Naive B cell (primary cell): ENCODE measurements at places on chromosomes 1 and 21. TPM values are rescaled to one million over a fixed set of nuclear protein-coding genes. Genes with fewer than 3 reads are reported as not detected.

- no peak overlapping the region for H3K4me3 ChIP-seq
- no peak for DNase-seq
- no peaks in the 10 kb centered on the region for H3K27me3 ChIP-seq
- H3K27ac ChIP-seq: no peak overlapping the region
- no peaks in the 10 kb centered on the region for H3K4me1 ChIP-seq
These were observed 1131.4 kb downstream of the PLA2G4A start for GRCh38 chr1:187960125-187960638.

- no peak overlapping the region for H3K27ac ChIP-seq
- no peak for DNase-seq
- no peaks in the 10 kb centered on the region for H3K36me3 ChIP-seq
- no peak overlapping the region for H3K4me3 ChIP-seq
- H3K4me1 ChIP-seq: no peaks in the 10 kb centered on the region
These were observed 647 bp upstream of the SPRR1A start for GRCh38 chr1:152983234-152983633.

DAP3 gene
- 81.6 TPM for polyA plus RNA-seq

GRCh38 chr1:40653851-40654537 is 11.5 kb downstream of the RIMS3 start:
- no peak for DNase-seq
- no peak overlapping the region for H3K27ac ChIP-seq
- H3K4me1 ChIP-seq: peaks cover 12% of the 10 kb centered on the region
- H3K27me3 ChIP-seq: peaks cover 15% of the 10 kb centered on the region
- H3K4me3 ChIP-seq: no peak overlapping the region

DNA sequence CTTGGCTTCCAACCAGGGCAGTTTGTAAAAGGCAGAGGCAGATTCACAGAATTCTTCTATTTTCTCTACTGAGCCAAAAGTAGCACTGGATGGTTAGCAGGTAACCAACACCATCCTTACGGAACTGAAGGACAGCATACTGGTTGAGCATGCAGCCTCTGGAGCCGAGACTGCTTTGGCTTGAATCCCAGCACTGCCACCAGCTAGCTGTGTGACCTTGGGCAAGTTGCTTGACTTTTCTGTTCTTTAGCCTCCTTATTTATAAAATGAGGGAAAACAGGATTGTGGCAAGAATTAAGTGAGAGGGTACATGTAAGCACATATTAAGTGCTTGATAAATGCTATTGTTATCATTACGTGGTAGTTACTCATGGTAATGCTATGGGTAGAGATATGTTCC is 19.5 kb downstream of the CACNA1S start:
- DNase-seq: no peak
- H3K27me3 ChIP-seq: peaks cover 5% of the 10 kb centered on the region
- H3K27ac ChIP-seq: no peak overlapping the region

PROK1 gene
- polyA plus RNA-seq: not detected

DNA sequence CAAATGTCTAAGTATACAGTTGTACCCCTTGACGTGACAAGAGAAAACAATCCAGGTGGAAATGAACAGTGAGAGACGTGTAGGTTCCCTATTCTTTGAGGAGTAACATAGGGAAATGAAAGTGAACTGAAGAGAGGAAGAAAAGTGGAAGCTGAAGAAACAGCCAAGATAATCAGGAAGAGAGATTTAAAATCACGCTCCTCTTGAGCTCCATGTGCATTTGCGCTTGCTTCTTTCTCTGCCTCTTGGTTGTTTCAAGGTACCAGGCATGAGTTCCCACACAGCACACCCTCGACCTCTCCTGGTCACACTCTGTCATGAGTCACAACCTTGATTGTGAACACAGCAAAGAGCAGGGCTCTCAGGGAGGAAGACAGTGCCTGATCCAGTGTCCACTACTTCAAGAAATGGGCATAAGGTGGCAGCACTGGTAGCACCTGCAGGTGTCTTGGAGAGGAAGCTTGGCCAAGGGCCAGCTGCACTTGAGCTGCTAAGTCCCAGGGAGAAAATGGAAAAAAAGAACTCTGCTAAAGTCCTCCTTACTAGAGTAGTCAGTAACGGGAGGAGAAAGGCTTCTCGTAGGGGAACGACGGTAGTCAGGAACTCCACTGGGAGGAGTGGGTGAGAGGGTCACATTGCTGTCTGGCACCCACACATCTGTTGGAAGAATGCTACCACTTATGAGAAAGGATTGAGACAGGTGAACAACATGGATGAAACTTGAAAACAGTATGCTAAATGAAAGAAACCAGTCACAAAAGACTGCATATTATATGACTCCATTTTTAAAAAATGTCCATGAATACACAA is 18.3 kb upstream of the ARID1A start:
- peak; percentile 47 for DNase-seq
- no peaks in the 10 kb centered on the region for H3K36me3 ChIP-seq
- peaks cover 17% of the 10 kb centered on the region for H3K4me1 ChIP-seq
- no peak overlapping the region for H3K4me3 ChIP-seq
- no peaks in the 10 kb centered on the region for H3K27me3 ChIP-seq
- H3K27ac ChIP-seq: peak overlapping the region; percentile 60

DNA sequence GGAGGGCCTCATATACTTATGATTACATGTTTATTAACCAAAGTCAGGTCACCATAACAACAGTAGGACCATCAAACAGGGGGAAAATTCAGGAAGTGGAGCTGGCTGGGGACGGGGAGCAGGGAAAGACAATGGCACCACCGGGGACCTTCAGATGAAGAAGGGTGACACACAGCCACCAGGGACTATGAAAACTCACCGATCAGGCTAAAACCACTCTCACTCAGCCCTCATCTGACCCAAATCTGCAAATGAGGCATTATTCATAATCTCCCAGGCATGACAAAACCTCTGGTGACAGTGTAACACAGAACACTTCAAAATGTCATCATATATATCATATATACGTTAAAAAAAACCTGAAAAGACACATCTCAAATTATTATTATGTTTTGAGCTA is 11.2 kb downstream of the MKNK1 start:
- no peak overlapping the region for H3K27ac ChIP-seq
- peaks cover 23% of the 10 kb centered on the region for H3K4me1 ChIP-seq
- no peak for DNase-seq
- H3K4me3 ChIP-seq: no peak overlapping the region

DNA sequence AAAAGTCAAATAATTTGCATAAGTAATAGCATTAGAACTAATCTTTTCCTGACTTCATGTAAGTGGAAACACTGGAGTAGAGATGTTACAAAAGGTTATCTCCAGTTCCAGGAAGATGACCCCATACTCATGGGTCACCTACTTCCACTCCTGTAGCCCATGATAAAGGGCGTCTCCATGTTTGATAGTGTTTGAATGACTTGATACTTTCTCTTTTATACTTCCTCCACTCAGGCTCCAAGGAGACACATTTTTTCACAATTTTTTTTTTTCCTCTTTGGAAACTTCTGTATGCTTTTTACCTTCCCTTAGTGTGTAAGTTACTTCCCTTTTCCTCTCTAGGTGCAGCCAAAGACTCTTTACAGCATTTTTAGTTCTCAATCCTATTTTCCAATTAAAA is 382.1 kb upstream of the B3GALT2 start:
- peaks cover 23% of the 10 kb centered on the region for H3K4me1 ChIP-seq
- H3K27ac ChIP-seq: no peak overlapping the region
- no peaks in the 10 kb centered on the region for H3K36me3 ChIP-seq
- no peak for DNase-seq
- H3K4me3 ChIP-seq: no peak overlapping the region

- no peak overlapping the region for H3K4me3 ChIP-seq
- H3K27ac ChIP-seq: no peak overlapping the region
- peaks cover 12% of the 10 kb centered on the region for H3K27me3 ChIP-seq
- peaks cover 5% of the 10 kb centered on the region for H3K4me1 ChIP-seq
- DNase-seq: no peak
These were observed 152.8 kb downstream of the FOXD2 start for GRCh38 chr1:47590523-47591225.

DNA sequence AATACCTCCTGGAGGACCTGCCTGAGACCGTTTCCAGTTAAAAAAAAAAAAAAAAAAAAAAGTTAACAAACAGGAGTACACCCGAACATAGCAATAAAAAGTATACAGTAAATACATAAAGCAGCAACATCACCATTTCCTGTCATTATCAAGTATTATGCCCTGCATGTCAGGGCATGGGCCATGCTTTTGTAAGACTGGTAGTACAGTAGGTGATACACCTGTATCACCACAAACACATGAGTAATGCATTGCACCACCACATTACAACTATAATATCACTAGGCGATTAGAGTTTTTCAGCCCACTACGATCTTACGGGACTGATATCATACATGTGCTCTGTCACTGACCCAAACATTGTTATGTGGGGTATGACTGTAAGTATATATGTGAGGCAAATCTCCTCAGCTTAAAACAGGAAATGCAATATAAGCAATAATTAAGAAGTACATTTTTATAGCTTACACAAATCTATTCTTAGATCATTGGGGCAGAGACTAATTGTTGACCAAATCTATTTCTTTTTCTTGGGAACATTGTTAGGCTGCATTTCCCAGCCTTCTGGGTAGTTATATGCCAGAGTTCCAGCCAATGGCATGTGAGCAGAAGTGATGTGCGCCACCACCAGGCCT is 98.1 kb downstream of the PLD5 start:
- H3K36me3 ChIP-seq: no peaks in the 10 kb centered on the region
- H3K27me3 ChIP-seq: peaks cover 6% of the 10 kb centered on the region
- H3K4me1 ChIP-seq: no peaks in the 10 kb centered on the region
- H3K27ac ChIP-seq: no peak overlapping the region
- DNase-seq: no peak

CTNNBIP1 gene
- polyA plus RNA-seq: 12.5 TPM

GRCh38 chr1:93114391-93114790 is 35.3 kb downstream of the MTF2 start:
- no peak overlapping the region for H3K4me3 ChIP-seq
- peaks cover 14% of the 10 kb centered on the region for H3K36me3 ChIP-seq
- no peaks in the 10 kb centered on the region for H3K27me3 ChIP-seq
- peaks cover 11% of the 10 kb centered on the region for H3K4me1 ChIP-seq

- H3K4me3 ChIP-seq: no peak overlapping the region
- H3K4me1 ChIP-seq: no peaks in the 10 kb centered on the region
- no peak overlapping the region for H3K27ac ChIP-seq
- no peaks in the 10 kb centered on the region for H3K36me3 ChIP-seq
- peaks cover 7% of the 10 kb centered on the region for H3K27me3 ChIP-seq
- no peak for DNase-seq
These were observed 33.6 kb downstream of the SPAG17 start for GRCh38 chr1:118151312-118151937.

FCER1G gene
- polyA plus RNA-seq: 6.2 TPM

CELA2A gene
- polyA plus RNA-seq: not detected

- no peak overlapping the region for H3K4me3 ChIP-seq
- no peaks in the 10 kb centered on the region for H3K4me1 ChIP-seq
- H3K27ac ChIP-seq: no peak overlapping the region
- DNase-seq: no peak
- H3K27me3 ChIP-seq: no peaks in the 10 kb centered on the region
These were observed 251.5 kb downstream of the SIPA1L2 start for GRCh38 chr1:232378266-232379062.

- no peak for DNase-seq
- no peaks in the 10 kb centered on the region for H3K4me1 ChIP-seq
- H3K27ac ChIP-seq: no peak overlapping the region
These were observed 66.4 kb downstream of the NTPCR start for GRCh38 chr1:233016798-233017197.

MROH9 gene
- polyA plus RNA-seq: not detected
